ENCODE measurements at places on chromosomes 16 and 17. TPM values are rescaled to one million over a fixed set of nuclear protein-coding genes. Genes with fewer than 3 reads are reported as not detected.

Gene TMC8
- 2.1 TPM for polyA plus RNA-seq

Gene ALDOA
- polyA plus RNA-seq, result 1,266 TPM

Gene ZSCAN10
- not detected for polyA plus RNA-seq

Gene WNK4
- 12.8 TPM for polyA plus RNA-seq

Gene SPATA22
- polyA plus RNA-seq, result 0.02 TPM

Gene FMNL1
- 4.3 TPM for polyA plus RNA-seq

Gene KRT36
- polyA plus RNA-seq, result 0.10 TPM

Gene GPS2
- polyA plus RNA-seq, result 54.5 TPM

Gene MBTPS1
- polyA plus RNA-seq, result 23.1 TPM

Gene CCDC200
- not detected for polyA plus RNA-seq

Gene FLII
- 258 TPM for polyA plus RNA-seq

Gene CCDC102A
- 2.6 TPM for polyA plus RNA-seq

Gene HCRT
- not detected for polyA plus RNA-seq

Gene RCVRN
- polyA plus RNA-seq, result 0.18 TPM

Gene PRSS27
- 500 TPM for polyA plus RNA-seq

Gene GPR142
- not detected for polyA plus RNA-seq

Gene PRDM7
- not detected for polyA plus RNA-seq

Gene CCL23
- polyA plus RNA-seq, result 3.6 TPM

Gene TOM1L1
- polyA plus RNA-seq, result 11.5 TPM

Gene HLF
- polyA plus RNA-seq, result 6.4 TPM

Gene ABCC11
- 0.08 TPM for polyA plus RNA-seq

Gene DBF4B
- 4.5 TPM for polyA plus RNA-seq

Gene MFAP4
- polyA plus RNA-seq, result 8.3 TPM

Gene KCNH4
- polyA plus RNA-seq, result 0.02 TPM

Gene CNTD1
- polyA plus RNA-seq, result 0.18 TPM

Gene GRAPL
- 1.5 TPM for polyA plus RNA-seq
